ENCODE measurements at places on chromosomes 3 and 15. TPM values are rescaled to one million over a fixed set of nuclear protein-coding genes. Genes with fewer than 3 reads are reported as not detected.

DNA sequence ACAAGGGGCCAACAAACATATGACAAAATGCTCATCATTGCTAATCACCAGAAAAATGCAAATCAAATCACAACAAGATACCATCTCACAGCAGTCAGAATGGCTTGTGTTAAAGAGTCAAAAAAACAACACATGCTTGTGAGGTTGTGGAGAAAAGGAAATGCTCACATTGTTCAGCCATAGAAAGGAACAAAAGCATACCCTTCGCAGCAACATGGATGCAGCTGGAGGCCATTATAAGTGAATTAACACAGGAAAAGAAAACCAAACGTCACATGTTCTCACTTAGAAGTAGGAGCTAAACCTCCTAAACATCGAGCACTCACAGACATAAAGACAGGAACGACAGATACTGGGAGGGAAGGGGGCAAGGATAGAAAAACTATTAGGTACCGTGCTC lies 678.4 kb upstream of the GRM7 start:
- no peak for DNase-seq

DNA sequence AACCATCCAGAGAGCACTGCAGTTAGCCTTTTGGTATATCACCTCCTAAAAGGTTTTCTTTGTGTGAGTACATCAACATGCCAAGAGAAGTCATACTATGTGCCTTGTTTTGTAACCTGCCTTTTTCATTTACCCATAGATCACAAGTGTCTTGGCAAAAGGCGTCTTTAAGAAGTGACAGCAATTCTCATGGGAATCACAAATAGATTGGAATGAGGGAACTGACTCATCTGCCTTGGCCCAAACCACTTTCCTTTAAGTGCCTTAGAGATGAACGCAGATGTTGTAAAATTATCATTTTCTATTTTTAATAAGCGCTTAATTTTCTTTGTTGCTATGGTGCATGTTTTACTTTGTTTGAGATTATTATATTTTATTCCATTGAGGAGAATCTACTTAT lies 20.7 kb upstream of the POMGNT2 start:
- DNase-seq: no peak

- no peak for DNase-seq
These were observed 735 bp upstream of the SLC25A26 start for GRCh38 chr3:66220066-66220465.

DNA sequence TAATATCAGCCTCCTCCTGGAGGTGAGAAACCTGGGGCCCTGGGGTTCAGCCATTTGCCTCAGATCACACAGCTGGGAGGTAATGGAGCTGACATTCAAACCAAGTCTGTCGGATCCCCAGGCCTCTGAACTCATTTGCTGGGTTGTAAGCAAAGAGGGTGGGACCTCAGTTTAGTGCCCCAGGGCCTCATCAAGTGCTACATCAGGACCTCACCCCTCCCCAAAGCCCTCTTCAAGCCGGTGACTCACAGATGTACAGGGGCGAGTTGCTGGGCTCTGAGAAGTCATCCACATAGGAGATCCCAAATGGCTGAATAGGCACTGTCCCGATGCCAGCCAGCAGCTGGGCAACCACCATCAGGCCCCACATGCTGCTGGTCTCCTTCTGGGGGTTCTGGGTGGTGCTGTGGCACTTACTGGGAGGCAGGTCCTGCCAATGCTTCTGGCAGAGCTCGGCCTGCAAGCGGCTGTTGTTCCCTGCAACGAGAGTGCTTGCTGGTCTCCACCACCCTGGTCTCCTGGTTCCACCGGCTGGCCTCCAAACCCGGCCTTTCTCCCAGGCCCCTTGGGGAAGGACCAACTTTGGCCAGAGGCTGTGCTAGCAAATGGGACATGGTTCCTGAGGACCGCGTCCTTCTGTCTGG lies 59.2 kb upstream of the RAB6B start:
- peak; percentile 28 for DNase-seq

DNA sequence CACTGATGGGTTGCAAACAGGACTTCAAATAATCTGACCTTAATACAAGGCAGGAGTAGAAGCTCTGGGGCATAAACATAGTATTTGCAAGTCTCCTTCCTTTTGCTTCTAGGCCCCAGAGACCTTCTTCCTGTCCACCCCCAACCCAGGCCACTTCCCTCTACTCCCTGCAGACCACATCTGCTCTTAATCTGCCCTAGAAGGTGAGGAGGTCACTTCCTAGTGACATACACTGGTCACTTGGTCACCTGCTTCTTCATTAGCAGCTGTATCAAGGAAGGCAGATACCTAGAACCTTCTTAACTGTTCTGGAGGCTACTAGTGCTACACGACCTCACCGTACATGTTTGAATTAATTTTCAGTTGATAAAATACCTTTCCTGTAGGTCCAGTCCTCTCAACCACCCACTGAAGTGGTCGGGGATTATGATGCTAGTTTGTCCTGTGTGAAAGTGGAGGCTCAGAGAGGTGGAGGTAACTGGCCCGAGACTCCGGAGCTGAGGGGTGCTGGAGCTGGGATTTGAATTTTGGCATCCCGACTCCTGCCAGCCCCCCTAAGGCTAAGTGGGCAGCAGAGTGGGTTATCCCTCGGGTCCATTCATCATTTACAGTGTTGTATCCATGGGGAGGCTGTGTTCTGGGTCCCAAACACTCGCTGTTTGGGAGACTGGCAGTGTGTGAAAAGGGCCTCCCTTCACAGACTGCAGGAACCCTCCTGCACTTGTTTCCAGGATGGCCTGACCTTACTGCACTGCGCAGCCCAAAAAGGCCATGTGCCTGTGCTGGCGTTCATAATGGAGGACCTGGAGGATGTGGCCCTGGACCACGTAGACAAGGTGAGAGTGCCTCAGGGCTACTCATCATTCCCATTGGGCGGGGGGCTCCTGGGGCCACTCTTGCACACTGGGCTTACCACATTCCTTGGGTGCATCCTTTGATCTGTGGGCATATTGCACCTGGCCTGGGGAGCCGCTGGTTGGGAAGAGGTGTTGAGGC lies 13.9 kb downstream of the ANKDD1A start:
- DNase-seq: no peak

DNA sequence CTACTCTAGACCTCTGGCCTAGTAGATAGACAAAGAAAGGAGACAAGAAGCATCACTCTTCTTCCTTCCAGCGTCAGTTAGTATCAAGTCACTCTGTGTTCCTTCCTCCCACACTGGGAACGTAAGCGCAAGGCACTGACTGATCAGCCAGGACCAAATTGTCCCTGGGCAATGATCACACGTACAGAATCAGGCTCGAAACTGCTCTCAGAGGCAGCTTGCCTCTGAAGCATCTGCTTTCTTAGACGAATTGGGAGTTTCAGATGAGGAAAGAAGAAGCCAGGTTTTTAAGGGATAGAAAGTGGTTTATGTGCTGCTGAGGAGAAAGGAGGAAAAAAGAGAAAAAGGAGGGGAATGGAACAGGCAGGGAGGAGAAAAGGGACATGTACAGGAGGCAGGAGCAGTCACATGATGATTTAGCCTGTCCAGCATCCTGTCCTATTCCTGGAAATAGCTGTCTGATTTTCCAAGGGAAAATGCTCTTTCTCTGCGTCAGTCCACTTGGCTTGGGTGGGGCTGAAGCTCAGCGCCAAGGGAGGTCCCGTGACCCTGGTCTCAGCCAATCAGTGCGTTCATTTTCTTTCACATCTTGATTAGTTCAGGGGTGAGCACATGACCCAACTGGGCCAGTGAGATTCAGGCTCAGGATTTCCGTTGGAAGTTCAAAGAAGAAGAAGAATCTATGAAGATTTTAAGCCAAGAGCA lies 102.0 kb upstream of the PRICKLE2 start:
- DNase-seq: no peak

DNA sequence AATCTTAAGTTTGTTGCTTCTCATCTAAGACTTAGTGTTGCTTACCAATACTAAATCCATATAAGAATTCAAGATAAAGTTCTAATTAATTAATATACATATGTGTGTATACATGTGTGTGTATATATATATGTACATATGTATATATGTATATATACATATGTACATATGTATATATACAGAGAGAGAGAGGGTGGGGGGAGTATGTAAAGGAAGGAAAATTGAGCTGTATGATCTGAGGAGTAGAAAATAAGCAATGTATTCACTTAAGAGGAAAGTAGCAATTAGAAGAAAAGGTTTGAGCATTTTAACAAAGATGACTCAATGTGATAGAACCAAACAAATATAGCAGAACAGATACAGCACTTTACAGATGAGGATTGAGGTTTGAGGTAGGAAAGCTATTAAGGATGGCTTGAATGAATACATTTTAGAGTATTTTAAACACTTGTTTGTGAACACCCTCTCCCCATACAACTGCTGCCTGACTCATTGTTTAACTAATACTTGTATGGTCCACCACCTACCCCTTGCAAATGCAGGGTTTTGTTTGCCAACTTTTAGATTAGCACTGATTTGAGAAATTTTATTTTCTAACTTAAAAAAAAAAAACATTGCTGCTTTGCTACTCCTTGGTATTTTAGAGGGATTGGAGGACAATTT lies 681.1 kb upstream of the CADM2 start:
- DNase-seq: no peak

GRCh38 chr3:159260049-159260662 lies 458.3 kb downstream of the MFSD1 start:
- peak; percentile 30 for DNase-seq

DNA sequence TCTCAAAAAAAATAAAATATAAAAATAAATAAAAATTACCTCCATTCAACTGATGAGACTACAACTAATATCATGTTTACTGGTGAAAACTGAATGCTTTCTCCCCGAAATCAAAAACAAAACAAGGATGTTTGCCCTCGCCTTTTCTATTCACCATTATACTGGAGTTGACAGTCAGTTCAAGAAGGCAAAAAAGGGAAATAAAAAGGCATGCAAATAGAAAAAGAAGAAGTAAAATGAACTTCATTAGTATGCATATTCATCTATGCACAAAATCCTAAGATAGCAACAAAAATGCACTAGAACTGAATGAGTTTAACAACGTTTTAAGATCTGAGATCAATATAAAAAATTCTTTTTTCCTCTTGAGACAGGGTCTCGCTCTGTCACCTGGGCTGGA lies 72.7 kb upstream of the FAM174B start:
- no peak for DNase-seq

GRCh38 chr15:77773903-77774302 lies 141.2 kb upstream of the LINGO1 start:
- DNase-seq: no peak

DNA sequence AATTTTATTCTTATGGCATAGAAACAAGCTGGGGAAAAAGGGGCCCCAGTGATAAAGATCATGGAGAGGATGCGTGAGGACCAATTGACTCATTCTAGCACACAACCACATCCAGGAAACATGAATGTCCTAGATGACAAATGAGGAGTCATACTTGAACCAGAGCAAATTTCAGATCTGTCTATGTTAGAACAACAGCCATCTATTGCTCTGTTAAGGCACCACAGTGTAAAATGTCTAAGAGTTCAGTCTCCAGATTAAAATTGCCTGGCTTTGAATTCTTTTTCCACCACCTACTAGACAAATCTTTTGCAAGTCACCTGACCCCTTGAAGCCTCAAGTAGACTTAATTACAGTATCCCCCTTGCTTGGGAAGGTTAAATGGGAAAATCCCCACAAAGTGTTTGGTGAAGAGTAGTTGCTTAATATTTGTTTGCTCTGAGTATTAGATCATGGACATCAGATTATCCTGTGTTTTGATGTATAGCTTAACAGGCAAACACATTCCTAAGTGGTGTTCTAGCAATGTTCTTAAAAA lies 258.7 kb upstream of the TGFBR2 start:
- DNase-seq: no peak

GRCh38 chr15:71844916-71845315 lies 34.6 kb downstream of the NR2E3 start:
- DNase-seq: no peak

GRCh38 chr3:138300647-138301046 lies 29.0 kb downstream of the NME9 start:
- peak; percentile 13 for DNase-seq

- no peak for DNase-seq
These were observed 1055.8 kb upstream of the CADM2 start for GRCh38 chr3:83902787-83903533.

DNA sequence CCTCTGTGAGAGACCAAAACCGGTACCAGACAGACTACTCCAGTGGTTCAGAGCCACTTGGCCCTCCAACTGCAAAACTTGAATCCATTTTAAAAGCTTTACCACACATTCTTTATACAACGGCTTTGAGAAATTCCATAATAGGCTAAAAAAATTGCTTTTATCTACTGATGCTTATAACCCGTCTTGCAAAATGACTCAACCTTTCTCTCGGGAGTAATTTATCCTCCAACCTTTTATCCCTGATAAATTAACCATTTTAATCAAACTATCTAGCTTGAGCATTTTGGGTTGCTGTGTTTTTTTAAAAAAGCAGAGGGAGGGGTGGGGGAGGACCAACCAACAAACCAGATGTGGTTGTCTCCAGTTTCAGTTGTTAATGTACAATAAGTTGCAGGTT lies 275.7 kb upstream of the LRTM1 start:
- DNase-seq: no peak

GRCh38 chr3:161770484-161771386 lies 274.1 kb downstream of the OTOL1 start:
- no peak for DNase-seq

DNA sequence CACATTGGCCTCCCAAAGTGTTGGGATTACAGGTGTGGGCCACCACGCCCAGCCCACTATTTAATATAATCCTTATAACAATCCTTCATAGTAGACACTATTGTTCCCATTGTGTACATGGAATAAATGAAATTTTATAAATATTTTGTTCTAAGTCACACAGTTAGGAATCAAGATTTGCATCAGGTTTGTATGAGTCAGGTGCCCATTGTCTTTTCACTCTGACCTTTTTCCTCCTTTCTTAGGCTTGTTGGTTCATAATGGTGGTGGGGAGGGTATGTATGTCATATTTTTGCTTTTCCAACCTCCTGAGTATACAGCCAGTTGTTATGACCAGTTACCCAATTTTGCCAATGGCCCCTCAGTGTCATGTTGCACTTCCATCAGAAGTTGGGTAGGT lies 18.0 kb upstream of the SLC30A4 start:
- DNase-seq: no peak

DNA sequence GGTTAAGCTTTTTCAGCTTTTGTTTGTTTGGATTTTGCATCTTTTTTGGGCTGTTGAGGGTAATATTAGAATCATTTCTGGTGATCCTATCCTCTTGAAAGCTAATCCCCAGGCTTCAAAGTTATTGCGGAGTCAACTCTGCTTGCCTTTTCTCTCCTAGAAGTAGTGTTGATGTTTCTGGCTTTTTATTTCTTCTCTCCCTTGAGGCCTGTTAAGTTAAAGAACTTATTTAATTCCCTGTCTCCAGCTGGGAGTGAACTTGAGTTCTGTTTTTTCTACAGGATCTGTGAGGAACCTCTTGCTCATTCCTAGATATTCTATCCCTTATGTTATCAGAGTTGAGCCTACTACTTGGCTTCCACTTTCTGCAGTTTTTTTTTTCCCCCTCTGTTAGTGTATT lies 34.1 kb upstream of the CACNA1D start:
- DNase-seq: no peak

- DNase-seq: no peak
These were observed 296.8 kb downstream of the WDR72 start for GRCh38 chr15:53462651-53463050.

SLC25A20 gene
- 41.9 TPM for polyA plus RNA-seq

EIF3J gene
- polyA plus RNA-seq: 32.0 TPM

DUOXA1 gene
- 0.02 TPM for polyA plus RNA-seq

TRIM59 gene
- polyA plus RNA-seq: 4.1 TPM

ITPKA gene
- 2.2 TPM for polyA plus RNA-seq

CAMP gene
- not detected for polyA plus RNA-seq

OCA2 gene
- 0.10 TPM for polyA plus RNA-seq

LEKR1 gene
- polyA plus RNA-seq: 0.30 TPM

PBRM1 gene
- 14.3 TPM for polyA plus RNA-seq

RPP14 gene
- 9.7 TPM for polyA plus RNA-seq

Data from SK-N-SH (cell line).